ENCODE measurements at places on chromosomes 16 and 17.
A peak's percentile ranks its signal among the peaks of the same experiment; 100 is the strongest.

DNA sequence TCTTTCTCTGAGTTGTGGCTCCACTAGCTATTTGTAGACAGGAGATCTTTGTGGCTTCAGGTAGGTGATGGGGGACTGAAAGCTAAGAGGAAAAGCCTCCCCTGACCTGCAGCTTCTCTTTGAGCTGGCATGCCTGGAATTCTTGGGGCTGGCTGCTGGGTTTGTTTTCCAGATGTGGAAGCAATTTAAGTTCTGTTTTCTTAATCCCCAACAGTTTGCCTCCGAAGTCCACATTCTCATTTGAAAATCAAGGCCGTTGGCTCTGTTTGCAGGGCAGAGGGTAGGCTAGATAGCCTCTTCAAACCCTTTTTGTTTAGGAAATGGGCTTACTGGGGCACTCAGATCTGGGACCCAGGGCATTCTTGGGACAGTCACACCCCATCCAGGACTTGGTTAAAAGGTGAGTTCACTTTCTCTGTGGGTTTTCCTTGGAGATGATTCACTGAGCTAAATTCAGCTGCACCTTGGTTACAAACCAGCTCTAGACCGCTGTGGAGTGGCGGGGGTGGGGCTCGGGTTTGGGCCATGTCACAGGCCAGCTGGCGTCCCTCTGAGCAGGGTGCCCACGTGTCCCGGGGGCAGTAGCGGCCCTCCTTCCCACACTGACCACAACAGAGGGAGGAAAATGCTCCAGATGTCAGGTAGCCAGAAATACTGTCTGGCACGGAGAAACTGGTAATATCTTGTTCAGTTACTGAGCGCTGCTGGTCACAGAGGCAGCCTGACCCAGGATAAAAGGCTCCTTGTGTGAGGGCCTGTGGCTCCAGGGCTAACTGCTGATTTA lies 108.5 kb downstream of the RAB11FIP4 start:
- DNase-seq = no peak

GRCh38 chr17:76139801-76140660 lies 1.0 kb downstream of the FOXJ1 start:
- peak; percentile 48 for DNase-seq

- no peak for DNase-seq
Measured at GRCh38 chr17:57389473-57389872, 133.2 kb downstream of the MSI2 start.

DNA sequence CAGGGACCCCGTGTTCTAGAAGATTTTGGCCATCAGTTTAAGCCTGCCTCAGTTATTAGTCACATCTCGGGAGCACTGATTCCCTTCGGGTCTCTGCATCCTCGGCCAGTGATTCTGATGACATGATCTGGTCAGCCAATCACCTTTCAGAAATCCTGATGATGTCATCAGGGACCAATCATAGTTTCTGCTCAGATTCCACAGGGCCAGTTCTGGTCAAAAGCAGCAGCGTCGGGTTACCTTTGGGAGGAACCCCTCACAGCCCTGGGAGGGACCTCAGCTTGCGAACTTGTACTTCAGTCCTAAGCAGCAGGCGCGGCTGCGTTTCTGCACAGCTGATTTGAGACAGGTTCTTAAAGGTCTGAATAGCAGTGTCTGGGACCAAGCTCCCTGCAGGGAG lies 13.9 kb downstream of the KDM8 start:
- no peak for DNase-seq

DNA sequence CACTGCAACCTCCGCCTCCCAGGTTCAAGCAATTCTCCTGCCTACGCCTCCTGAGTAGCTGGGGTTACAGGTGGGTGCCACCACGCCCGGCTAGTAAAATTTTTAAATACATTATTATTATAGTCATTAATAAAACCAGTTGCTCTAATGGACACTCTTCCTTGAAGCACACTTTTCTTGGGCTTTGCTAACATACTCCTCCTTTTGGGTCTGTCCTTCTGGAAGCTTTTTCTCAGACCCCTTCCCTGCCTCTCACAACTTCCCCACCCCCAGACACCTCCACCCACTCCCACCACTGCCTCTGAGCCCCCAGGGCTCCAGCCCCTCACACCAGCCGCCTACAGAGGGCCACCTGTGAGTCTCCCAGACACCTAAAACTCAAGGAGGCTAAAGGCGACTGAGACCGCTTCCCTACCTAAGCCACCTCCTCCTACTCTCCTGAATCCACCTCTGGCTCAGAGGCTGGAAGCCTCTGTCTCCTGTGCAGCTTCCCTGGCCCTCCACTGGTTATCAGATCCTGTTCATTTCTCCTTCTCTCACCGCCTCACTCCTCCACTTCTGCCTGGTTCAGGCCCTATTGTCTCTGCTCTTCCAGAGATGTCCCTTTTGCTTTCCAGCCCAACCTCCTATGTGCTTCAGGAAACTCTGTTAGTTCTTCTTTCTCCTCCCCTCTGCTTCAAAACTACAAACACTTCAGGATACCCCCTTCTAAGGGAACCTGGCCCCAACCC lies 2.1 kb upstream of the CUEDC1 start:
- no peak for DNase-seq

GRCh38 chr17:4607261-4607741 lies 23.0 kb downstream of the SMTNL2 start:
- no peak for DNase-seq

All from activated naive CD4-positive, alpha-beta T cell (primary cell).